ENCODE measurements at places on chromosomes 1 and 21.
A peak's percentile ranks its signal among the peaks of the same experiment; 100 is the strongest.

DNA sequence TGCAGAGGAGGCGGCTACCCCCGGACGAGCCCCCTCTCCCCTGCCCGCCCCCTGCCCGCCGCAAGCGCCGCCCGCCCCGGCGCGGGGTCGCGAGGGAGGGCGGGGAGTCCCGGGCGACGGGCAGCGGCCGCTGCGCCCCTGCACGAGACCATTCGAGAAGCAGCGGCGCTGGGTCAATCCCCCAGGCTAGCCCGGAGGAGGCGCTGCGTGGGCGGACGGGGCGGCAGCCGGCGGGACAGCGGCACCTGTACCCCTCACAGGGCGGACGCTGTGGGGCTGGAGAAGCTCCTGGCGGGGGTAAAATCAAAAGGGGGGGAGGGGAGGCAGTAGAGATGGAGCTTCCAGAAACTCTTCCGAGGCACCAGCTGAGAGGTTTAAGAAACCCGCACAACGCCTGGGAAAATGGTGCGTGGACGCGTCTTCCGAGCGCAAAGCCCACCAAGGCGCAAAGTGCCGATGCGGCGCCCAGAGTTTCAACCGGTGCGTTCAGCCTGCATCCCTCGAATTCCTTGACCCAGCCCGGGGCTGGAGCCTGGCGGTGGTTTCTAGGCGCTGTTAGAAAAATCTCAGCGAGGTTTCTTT is at the start of gene PLPPR5:
Gene PLPPR5 (minus strand): TSS at position 1 of the 582 bp plus-strand sequence. CDS start 190 bp downstream, outside the sequence.
- DNase-seq: peak; percentile 8

- no peak for DNase-seq
Observed at GRCh38 chr1:55547405-55547804, 332.2 kb upstream of the USP24 start.

DNA sequence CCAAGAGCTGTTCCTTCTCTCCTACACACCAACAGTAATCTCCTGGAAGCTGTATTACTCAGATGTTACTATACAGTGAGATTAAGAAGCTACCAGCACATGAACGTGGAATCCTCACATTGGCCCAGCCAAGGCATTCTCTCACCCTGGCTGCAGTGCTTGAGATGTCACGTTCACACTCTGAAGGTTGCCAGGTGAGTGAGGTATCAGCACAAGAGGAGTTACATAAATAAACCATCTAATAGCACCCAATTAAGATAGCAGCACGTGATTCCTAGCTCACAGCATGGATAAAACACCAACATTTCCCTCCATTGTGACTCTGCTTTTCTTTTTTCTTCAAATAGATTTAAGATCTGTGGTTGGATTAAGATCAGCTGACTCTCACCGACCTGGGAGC is 182.8 kb downstream of the PLPP3 start:
- no peak for DNase-seq

- DNase-seq: no peak
Observed at GRCh38 chr1:19809044-19809750, 5.9 kb downstream of the RNF186 start.

DNA sequence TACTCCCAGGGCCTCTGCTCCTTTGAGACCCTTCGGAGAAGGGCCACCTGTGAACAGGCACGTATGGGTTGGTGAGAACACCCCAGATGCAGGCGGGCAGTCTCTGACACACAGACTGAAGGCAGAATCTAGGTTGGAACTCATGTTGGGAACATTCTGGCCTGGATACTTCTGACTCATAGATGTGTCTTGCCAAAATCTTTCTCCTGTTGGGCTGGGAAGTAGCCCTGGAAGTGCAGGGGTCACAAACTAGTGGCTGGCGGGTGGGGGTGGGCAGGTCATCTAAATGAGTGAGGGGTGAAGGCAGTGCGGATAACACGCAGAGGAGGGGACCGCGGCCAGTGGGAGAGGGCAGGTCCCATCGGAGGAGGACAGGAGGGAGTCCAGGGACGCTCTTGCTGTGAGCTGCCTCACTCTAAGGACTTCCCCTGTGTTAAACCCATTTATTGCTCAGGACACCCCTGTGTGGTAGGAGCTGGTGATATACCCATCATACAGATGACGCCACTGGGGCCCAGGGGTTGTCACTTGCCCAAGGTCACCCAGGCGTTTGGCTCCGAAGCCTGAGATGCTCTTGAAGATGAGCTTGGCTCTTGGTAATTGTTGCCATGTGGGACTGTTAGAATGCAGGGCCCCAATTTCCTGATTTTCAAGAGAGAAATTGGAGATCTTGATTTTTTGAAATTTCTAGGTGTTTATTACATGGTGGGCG is 181.0 kb downstream of the PTPRU start:
- DNase-seq: no peak

- no peak for DNase-seq
Observed at GRCh38 chr1:87508247-87508787, 179.6 kb downstream of the LMO4 start.

GRCh38 chr21:30769724-30770431 is 14.7 kb upstream of the KRTAP21-1 start:
- DNase-seq: no peak

- DNase-seq: peak; percentile 72
Observed at GRCh38 chr1:84619383-84620102, 45.3 kb upstream of the CTBS start.

DNA sequence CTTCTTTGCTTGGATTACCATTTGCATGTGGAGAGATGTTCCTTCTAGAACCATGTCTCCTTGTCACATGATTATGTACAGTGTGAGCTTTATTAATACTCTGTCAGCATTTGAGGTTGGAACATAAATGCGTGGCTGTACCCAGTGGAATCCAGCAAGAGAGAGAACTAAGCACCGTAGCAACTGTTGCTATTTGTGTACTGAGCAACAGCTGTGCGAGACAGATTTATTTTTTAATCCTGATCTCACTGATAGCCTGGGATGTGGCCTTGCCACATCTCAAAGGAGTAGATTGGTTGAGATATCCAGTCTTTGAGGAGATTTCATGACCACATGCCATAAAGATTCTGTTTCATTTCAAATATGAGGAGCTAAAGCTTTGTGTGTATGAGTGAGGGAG is 43.4 kb downstream of the KIF1B start:
- no peak for DNase-seq

- no peak for DNase-seq
Observed at GRCh38 chr1:150534002-150534401, 15.2 kb upstream of the ADAMTSL4 start.

- no peak for DNase-seq
Observed at GRCh38 chr21:33695813-33696212, 53.5 kb downstream of the ITSN1 start.

GRCh38 chr1:33276573-33277298 is 20.4 kb downstream of the ZNF362 start:
- no peak for DNase-seq

DNA sequence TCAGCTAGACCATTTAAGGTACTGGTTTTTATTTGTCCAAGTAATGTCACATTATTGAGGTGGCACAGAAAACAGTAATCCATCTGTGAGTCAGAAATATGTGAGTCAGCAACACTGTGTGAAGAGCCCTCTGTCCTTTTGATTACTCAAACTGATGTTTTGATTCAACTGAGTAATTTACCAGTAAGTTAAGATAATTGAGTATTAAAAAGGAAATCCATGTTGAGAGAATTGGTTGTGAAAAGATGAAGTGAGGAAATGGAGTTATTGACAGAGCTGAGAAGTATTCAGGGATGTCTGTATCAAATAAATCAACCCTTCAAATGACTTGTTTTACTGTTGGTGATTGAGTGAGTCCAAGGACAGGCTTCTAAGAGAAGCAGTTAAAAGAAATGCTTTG is 302.7 kb upstream of the SGIP1 start:
- no peak for DNase-seq

- no peak for DNase-seq
Observed at GRCh38 chr1:113917400-113918082, 11.6 kb upstream of the HIPK1 start.

DNA sequence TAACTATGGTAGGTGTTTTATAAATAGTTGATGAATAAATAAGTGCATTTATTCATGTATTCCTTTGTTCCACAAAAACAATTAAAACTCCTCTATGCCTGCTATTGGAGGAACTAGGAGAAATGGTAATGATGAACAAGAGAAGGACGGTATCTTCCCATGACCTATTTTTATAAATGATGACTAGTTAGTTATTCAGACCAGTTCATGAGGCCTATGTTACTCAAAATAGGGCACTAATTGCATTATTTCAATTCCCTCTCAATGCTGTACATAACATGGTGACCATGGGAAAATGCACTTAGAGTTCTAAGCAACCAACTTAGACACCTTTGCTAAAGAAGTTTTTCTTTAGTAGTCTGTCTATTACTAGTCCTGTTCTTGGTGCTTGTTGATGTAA is 53.1 kb downstream of the XCL1 start:
- DNase-seq: no peak

DNA sequence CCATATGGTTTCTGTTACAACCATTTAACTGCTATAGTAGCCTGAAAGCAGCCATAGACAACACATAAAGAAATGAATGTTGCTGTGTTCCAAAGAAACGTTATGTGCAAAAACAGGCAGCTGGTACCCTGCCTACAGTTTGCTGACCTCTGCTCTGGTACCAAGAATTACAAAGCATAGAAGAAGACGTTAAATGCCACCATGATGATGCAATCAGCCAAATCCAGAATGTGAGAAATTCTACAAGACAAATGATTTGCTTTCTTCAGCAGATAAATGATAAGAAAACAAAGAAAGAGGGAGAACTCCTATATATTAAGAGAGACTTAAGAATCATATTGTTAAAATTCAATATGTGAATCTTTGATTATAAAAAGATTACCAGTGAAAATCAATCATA is 97.8 kb upstream of the PDE4B start:
- no peak for DNase-seq

DNA sequence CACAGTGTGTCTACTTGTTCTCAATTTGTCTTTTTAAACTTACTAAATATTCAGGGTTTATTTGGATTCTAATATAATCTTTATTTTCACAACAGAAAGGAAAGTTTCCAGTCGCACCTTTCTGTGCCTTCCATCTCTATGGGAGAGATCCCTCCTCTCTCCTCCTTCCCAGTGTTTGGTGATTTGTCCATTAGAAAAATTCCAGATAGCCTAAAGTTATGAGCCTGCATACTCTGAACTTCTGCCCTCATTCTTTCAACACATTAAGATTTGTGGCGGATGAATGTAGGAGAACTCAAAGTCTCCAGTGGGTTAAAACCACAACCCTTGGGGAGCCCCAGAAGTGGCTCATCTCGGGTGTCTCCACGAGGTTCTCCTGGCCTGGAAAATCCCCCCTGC is 3.6 kb downstream of the NHLH2 start:
- DNase-seq: no peak

GRCh38 chr1:156975084-156975483 is 54.7 kb downstream of the LRRC71 start:
- no peak for DNase-seq

DNA sequence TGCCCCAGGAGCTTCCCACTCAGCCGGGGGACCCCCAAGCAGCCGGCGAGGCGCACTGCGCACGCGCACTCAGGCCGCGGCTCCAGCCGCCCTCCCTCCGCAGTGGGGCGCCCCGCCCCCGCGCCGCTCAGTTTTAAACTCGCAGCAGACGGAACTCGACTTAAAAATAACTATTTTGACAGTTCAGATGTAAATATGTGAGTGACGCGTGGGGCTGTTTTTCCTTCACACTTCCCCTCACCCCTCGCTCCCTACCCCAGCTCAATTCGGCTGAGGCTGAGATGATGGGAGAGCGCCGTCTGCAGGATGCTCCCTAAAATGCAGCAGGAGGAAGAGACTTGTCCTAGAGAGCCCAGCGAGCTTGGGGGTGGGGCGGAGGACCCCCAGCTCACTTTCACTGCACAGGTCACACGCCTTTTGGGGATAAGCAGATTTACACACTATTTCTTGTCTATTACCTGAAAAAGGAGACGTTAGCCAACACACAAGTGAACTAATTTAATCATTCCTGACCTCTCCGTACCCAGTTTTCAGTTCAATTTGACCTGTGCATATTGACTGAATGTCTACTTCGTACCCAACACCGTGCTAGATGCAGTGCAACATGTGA is 8.9 kb upstream of the LEMD1 start:
- peak; percentile 57 for DNase-seq

GRCh38 chr1:161038523-161039153 is at the start of gene TSTD1:
Gene TSTD1, minus strand, starts transcription at chr1:161038964. Its CDS starts 75 bp downstream, at chr1:161038889.
- DNase-seq: peak; percentile 91

- DNase-seq: peak; percentile 57
Observed at GRCh38 chr21:46253610-46254124, 25.1 kb upstream of the LSS start.

DNA sequence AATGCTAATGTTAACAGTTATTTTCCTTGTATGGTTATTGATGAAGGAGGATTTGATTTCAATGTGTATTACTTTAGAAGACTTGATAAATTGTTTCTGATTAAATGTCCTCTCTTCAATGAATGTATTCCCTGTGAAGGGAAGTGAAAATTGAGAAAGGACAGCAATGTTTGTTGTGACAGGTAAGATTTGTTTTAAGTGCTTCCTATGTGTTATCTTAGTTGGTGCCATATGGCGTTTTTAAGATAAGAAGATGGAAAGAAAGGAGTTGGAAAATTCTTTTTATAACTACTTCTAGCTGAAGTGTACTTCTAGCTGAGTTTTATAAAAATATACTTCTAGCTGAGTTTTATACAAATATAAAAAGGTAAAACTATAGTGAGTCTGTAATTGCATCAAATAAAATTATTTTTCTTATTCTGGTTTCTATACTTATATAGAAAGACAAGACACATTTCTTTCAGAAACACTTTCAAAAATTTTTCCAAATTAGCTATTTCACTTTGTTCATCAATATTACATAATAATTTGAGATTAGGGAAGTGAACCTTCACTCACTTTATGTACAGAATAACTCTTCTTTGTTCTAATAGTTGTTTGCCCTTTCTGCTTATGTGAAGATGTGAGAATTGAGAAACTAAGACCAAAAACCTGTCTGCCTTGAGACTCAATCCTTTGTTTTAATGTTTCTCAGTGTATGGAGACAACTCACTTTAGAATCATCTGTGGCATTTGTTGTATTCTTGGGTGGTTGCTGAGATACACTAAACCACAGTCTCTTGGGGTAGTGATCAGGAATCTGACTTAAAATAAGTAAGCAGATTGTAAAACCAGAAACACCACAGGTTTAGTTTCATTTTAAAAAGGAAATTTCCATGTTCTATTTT is 382.9 kb upstream of the B3GALT2 start:
- no peak for DNase-seq

- DNase-seq: no peak
Observed at GRCh38 chr1:20348326-20348915, 57.7 kb downstream of the VWA5B1 start.

GRCh38 chr1:43058545-43059360 is 100.1 kb upstream of the SLC2A1 start:
- DNase-seq: no peak

Measured in activated naive CD4-positive, alpha-beta T cell treated with Interleukin-2 at 50 U/mL for 16 hours (primary cell).